ENCODE measurements at places on chromosomes 7 and 10.

DNA sequence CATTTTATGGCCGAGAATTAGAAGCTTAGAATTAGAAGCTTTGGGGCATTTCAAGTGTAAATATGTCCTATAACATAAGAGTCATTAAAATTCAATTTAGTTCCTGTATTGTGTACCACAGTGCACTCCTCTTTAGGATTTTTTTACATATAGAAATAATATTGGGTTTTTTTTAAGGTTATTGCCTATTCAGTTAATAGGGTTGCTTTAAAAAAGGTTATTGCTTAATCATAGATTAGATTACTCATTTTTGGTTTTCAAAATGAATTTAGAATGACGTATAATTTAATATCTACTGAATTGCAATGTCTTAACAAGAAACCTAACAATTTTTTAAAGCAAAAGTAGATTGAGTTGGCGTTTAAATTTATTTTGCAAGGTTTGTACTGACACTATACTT, 34.1 kb downstream of the NOC3L start:
- DNase-seq, result no peak

DNA sequence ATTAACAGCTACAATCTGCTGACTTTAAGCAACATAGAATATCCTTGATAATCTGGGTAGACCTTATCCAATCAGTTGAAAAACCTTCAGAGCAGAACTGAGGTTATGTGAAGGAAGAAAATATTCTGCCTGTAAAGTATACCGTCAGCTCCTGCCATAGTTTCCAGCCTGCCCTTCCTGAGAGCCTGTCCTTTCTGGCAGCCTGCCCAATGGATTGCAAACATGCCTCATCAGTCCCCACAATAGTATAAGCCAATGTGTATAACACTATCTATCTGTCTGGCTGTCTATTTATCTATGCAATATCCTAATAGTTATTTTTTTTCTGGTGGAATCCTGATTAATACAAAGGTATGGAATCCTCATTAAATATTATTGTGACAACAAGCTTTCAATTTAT, 489.2 kb upstream of the KCND2 start:
- no peak for DNase-seq

DNA sequence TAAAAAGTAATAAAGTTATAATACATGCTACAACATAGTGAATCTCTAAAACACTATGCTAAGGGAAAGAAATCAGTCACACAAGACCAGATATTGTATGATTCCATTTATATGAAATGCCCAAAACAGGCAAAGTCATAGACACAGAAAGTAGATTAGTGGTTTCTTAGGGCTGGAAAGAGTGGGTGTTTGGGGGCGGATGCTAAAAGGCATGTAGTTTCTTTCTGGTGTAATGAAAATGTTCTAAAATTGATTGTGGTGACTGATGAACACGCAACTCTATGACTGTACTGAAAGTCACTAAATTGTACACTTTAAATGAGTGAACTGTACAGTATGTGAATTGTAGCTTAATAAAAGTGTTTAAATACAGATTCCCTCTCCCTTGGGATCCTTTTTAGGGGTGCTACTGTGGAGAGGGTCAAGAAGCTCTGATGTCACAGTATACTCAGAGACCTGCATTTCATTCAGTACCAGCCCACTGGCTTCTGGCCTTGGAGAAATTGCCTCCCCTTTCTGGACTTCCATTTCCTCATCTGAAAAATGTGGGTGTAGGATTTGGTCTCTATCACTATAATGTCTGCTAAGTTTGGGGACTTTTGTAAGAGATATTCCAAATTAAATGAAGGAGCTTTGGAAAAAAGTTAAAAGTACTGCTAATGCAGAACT, 46.4 kb downstream of the AOAH start:
- peak; percentile 56 for DNase-seq

DNA sequence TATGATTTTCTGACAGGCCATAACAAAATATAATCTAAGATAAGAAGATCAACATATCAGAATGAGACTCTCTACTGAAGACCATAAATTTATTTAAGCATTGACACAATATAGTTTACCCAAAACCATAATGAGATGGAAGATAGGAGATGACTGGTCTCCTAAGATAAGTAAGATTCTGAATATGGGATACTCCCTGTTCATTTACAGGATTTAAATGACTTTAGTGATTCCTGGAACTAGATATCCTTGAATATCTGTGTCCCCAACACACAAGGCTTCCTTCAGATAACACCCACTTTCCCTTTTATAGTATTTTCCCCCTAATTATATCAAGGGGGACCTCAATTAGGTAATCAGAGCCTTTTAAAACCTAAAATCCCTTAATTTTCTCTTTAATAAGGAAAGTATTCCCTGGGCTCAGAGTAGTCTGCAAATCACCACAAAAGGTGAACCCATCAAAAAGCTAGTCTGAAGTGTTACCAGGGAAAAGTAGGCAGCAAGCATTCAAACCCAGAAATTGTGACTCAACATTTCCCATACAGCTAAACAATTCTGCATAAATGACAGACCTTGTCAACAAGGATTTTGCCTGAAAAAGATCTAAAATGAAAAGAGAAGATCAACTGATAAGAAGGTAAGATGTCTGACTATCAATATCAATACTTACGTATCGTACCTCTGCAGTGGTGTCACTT, 99.9 kb downstream of the CNOT4 start:
- DNase-seq, result no peak

GRCh38 chr7:11216276-11216675, 242.6 kb downstream of the PHF14 start:
- DNase-seq, result no peak

DNA sequence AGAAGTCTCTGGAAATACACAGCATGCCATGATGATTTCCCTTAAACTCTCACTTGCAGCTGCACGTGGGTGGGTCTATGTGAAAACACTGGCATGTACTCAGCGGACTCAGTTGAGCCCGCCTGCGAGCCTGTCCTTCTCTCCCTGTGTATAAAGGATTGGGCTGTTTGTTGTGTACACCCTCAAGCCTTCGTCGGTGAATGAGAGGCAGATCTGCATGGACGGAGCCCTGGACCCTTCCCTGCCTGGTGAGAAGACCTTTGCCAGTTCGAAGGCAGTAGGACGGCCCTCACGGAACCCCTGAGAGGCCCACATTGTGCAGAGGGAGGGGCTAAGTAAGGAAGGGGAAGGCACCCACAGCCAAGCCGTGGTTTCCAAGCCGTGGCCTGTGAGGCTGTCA, 121.2 kb downstream of the WDFY4 start:
- no peak for DNase-seq

DNA sequence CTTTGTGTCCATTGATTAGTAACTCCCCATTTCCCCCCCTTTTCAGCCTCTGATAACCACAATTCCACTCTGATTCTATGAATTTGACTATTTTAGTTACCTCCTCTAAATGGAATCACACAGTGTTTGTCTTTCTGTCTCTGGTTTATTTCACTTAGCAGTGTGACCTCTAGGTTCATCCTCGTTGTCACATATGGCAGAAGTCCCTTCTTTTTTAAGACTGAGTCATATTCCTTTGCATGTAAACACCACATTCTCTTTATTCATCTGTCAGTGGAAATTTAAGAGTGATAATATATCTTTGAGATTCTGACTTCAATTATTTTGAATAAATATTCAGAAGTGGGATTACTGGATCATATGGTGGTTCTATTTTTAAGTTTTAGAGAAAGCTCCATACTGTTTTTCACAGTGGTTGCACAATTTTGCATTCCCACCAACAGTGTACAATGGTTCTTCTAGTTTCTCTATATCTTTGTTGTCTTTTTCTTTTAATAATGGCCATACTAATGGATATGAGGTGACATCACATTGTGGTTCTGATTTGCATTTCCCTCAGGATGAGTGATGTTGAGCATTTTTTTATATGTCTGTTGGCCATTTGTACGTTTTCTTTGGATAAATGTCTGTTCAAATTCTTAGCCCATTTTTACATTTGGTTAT, 126.1 kb upstream of the GRB10 start:
- no peak for DNase-seq

GRCh38 chr10:16779384-16779915, 37.8 kb downstream of the RSU1 start:
- peak; percentile 77 for DNase-seq

DNA sequence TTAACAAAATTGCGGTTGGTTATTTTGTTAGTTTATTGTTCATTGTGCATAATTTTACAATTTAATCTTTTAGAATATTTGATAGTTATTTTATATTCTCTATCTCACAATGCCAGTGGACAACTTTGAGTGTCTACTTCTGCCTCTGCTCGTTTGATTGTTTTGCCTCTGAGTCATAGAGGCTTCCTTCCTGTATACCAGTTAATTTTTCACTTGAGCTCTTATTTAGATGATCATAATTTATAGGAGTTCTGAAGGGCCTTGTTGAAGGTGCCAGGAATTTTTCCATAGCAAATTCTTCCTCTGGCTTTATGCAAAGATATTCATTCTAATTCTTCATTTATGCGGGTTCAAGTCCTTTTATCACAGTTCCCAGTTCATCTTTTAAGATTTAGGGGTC, 5.2 kb upstream of the MALRD1 start:
- DNase-seq, result no peak

- DNase-seq, result no peak
Measured at GRCh38 chr7:27312820-27313219, 70.2 kb downstream of the EVX1 start.

DNA sequence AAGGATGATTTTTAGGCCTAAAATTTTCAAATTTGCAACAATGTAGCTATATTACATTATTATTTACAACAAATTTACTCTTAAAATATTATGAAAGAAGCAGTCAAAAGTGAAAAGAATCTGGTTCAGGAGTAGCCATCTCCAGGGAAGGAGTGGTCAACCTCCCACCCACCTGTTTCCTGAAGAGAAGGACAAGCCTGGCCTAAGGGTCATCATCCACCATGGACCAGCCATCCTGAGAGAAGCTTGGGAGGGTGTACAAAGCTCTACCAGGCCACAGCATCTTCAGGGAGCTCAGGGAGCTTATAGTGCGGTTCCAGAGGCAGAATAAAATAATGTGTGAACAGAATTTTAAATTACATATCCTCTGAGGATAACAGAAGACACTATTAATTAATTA, 38.1 kb downstream of the COL1A2 start:
- DNase-seq, result no peak

DNA sequence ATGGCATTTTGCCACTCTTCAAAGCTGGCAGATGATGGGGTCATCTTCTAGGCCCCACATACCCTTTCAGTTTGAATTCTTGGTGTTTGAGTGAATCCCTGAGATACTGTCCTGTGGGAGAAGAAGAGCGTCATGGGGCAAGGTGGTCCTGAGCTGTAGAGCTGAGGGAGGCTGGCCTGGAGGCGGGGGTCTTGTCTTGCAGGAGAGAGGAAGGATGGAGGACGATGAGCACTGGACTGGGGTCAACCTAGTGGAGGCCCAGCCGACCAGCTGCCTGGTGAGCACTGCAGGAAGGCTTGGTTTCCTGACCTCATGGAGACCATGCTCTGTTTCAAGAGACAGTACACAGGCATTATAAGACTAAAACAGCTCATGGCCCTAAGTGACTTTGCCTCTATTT, 114.6 kb downstream of the TACC2 start:
- no peak for DNase-seq

DNA sequence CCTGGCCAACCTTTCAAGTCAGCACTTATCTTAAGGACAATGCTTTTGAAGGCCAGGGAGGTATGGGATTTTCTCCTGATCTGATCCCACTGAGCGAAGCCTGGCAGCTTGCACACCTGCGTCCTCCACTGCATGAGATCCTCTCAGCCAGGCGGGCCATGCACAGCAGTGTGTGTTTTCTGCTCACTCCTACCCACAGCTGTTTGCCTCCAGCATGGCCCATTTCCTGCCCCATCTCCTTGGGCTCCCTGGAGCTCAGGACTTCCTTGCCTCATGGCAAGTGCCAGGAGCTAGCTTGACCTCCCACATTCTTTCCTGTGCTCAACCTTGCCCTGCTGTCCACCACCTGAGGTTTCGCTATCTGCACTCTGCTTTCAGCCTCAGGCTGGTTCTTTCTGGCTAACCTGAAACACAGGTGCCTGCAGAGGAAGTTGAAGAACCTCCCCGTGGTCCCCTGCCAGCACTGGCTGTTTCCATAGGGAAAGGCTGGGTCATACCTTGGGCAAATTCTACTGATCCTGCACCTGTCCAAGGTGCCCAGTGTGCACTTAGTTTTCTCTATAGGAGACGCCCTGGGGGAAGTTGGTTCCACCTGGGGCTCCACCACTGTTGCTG, 43.9 kb upstream of the EEPD1 start:
- no peak for DNase-seq

GRCh38 chr7:1403638-1404459, 55.4 kb downstream of the MICALL2 start:
- DNase-seq, result no peak

DNA sequence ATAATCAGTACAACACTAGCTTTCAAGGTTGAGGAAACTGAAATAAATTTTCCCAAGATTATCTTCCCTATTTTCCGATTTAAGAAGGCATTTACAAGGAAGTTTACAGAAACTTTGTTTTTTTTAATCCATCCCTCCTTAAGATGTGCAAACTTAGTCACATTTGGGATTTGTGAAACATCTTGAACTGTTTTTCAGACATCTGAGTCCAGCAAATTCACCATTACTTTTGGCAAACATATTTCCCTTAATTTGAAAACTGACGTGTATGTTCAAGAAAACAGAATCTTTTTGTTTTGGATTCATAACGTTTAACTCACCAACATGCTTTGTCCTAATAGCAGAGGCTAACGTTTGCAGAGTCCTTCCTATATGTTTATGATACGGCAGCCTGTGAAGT, 19.5 kb downstream of the GLI3 start:
- no peak for DNase-seq

DNA sequence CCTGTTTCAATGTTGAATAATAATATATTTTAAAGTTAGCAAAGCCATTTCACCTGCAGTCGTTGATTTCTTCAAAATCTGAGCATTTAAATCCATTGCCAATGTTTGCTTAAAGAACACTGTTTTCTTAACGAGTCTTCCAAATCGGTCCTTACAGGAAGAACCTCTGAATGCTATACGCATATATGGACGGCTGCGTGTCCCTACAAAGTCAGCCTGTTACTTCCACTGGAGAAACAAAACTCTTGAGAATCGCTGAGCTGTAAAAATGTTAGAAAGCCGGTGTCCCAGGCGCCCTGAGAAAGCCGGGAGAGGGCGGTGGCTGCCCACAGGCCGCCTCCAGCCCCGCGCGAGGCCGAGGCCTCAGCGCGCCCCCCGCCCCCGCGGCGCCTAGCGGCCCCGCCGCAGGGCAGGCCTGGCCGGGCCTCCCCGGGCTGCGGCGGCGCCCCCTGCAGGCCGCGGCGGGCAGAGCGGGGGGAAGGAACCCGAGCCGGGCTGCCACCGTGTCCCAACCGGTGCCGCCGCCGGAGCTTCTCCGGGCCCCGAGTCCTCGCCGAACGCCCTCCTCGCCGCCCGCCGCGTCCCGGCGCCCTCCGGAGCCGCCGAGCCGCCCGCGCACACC, at the start of gene FHIP2A:
Gene FHIP2A (plus strand): TSS at position 488 of the 622 bp plus-strand sequence. CDS start 299 bp downstream, outside the sequence.
- DNase-seq, result peak; percentile 79

GRCh38 chr10:70981936-70982335, 93.6 kb upstream of the PCBD1 start:
- DNase-seq, result no peak
